Occipital lobe (tissue), 3 donors: ENCODE measurements at places on chromosomes 4 and X. TPM values are rescaled to one million over a fixed set of nuclear protein-coding genes. Genes with fewer than 3 reads are reported as not detected.

TRIM61 gene
- total RNA-seq, result 2.5 TPM

GRCh38 chrX:53284684-53285447 is 3.5 kb upstream of the IQSEC2 start:
- peak; percentile 17 for DNase-seq

DNA sequence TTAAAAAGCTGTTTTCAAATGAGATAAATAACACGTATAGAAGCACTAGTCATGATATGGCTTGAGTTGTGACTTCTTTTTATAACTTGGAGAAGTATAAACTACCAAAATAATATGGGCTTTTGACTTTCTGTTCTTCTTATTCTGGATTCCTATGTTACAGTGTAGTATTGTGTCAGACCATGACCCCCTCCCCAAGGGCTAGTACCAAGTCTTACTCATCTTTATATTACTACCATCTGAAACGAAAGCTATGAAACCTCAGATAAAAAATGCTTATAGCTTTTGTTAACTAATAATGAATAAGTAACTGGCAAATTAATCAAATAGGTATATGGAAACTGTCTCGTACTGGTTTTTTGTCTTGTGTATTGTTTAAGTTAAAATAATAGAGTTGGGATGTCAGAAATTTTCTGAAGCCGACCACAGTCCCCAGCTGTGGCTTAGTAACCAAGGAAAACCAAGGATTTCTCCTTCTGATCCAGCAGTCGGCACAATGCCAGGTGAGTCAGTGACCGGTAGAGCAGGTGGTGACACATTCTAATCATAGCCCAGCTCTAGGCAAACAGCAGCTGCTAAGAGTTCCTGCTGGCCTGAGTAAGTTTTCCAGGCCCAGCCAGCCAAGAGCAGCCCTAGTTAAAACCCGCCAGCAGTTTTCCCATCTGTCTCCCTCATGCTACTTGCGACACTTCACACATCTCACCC is 163.3 kb upstream of the PRDX4 start:
- DNase-seq, result no peak

DNA sequence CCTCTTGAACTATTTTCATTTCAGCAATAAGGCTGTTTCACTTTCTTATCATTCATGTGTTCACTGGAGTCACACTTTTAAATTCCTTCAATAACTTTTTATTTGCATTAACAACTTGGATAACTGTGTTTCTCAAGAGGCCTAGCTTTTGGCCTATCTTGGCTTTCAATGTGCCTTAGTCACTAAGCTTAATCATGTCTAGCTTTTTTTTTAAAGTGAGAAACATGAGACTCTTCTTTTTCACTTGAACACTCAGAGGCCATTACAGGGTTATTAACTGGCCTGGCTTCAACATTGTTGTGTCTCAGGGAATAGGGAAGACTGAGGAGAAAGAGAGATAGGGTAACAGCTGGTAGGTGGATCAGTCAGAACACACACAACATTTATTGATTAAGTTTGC is 64.0 kb upstream of the VCX2 start:
- no peak for DNase-seq

DNA sequence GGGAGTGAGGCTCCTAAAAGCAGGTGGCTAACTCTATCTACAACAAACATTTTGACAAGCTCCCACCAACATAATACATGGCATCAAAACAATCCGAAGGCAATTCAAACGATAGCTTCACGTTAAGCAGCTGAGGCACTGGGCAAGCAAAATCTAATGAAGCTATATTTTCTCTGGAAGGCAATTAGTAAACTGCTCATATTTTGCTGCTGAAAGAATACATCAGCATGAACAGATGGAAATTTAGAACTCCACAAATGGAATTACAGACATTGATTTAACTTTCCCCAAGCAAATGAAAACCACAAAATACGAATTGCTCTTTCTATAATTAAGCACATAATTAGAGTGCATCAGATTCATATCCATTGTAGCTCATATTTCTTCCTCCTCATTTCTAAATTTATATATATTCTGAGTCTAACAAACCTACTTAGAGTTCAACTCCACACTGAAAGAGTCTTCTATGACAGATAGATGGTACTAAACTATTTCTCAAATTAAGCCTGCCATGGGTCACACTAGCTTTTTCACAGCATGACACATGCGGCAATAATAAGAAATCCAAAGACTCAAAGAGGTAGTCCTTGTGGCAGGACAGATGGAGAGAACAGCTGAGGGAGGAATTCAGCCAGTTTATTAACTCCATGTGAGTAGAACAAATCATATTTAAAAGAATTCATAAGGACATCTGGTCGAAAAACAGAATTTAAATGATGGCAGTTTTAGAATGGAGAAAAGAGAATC is 305.4 kb downstream of the MAPK10 start:
- DNase-seq, result no peak

DNA sequence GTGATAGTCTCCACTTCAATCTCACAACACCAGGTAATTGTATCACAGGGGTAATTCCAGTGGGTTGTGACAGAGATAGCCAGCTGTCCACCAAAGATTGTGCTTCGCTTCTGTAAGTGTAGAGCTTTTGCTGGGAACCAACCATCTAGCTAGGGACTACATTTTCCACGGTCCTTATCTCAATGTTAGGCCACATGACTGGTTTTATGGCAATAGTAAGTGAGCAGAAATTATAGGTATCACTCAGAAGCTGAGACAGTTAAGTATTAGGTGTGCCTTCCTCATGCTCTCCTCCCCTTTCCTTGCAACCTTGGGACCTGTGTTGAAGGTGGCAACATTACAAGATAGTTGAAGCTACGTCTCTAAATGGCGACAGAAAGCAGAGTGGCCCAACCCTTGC is 108.8 kb upstream of the NALF2 start:
- DNase-seq, result no peak

- no peak for DNase-seq
These were observed 26.2 kb upstream of the PYURF start for GRCh38 chr4:88549815-88550214.

DNA sequence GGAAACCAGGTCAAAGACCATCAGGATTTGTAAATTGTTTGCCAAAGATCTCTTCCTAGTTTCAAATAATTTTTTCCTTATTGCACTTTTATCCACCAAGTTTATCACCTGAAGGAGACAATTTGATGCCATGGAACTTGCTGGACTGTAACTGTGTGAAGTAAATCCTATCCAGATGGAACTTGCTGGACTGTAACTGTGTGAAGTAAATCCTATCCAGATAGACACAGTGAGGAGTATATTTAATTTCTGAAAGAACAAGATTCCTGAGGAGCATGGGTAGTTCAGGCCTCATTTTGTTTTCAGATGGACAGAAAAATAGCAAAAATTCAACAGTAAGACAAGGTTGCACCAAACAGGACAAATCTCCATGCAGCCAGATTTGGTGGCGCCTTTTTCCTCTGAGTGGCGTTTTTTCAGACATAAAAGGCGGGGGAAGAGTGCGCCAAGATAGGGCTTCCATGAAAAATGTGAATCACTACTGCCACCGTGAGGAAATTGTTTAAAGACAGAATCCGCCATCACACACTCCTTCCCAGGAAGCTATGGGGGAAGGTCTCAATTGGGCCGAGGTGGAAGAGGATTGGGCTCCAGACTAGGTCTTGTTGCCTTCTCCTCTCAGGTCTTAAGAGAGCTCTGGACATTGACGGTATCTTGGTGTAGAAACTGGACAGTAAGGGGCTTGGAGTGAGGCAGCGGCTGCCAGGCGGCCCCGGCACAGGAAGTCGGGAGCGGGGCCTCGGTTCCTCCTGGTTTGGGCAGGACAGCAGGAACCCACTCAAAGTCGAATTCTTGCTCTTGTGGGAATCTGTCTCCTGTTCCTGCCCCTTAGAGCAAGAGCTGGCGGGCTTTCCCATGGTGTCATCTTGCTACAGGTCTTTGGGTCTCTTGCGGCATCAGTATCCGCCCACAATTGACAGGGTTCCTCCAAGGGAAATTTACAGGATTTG is 234.7 kb downstream of the OR13H1 start:
- no peak for DNase-seq

KIAA1210 gene
- under 0.01 TPM for total RNA-seq

GRCh38 chr4:44150091-44150576 is 298.5 kb downstream of the KCTD8 start:
- no peak for DNase-seq
